Kidney capillary endothelial cell (primary cell): ENCODE measurements at places on chromosomes 16 and 17.

GRCh38 chr16:23753908-23754593, 775 bp upstream of the CHP2 start:
- DNase-seq: no peak

GRCh38 chr16:28098171-28098958, 34.9 kb upstream of the GSG1L start:
- no peak for DNase-seq

DNA sequence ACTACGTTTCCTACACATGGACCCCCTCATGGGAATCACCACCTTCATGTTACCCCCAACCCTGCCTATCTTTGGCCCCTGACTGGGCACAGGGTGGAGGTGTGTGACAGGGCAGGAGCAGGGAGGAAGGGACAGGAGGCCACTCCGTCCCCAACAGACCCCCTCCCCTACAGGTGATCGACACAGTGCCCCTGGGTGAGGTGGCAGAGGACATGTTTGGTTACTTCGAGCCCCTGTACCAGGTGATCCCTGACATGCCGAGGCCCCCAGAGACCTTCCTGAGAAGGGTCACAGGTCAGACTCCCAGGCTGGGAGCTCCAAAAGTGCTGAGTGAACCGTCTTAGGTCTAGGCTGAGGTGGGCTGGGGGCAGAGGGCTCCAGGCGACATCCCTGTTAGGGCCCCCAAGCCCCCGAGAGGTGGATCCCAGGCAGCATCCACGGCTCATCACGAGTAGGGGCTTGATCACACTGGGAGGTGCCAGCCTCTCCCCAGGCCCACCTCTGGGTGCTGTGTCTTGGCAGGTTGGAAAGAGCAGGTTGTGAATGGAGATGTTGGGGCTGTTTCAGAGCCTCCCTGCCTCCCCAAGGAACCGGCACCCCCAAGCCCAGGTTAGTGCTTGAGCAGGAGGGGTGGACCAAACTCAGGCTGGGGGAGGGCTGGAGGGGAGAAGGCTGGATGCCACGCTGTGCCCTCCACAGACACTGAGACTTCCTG, 1.5 kb downstream of the ACBD4 start:
- DNase-seq: no peak

- DNase-seq: no peak
Measured at GRCh38 chr17:46072998-46073397, 73.9 kb downstream of the STH start.

DNA sequence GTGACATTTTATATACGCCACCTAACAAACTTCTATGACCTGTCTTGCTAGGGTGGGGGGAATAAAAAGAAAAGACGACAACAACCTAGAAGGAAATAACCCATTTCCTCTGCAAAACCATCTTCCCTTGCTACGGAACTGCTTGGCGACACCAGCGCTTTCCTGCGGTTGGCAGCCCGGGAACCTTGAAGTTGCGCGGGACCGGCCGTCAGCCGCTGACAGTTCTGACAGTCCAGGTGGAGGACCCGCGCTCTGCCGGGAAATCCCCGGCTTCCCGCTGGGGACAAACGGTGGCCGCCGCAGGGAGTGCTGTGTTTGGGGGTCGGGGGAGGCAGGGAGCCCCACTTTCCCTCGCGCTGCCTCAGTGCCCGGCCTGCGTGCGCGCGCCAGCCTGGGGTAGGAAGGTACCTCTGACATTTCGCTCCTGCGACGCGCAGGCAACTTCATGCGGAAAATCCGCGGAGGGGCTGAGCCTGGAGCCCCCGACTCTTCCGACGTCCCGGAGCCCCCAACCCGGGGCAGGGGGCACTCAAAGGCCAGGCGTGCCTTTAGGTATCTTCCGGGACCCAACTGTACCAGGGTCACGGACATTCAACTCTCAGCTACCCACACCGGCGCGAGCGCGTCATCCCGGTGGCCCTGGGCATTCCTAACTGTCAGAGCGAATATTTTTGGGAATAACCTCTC, 516 bp downstream of the SLC16A6 start:
- DNase-seq: peak; percentile 14

DNA sequence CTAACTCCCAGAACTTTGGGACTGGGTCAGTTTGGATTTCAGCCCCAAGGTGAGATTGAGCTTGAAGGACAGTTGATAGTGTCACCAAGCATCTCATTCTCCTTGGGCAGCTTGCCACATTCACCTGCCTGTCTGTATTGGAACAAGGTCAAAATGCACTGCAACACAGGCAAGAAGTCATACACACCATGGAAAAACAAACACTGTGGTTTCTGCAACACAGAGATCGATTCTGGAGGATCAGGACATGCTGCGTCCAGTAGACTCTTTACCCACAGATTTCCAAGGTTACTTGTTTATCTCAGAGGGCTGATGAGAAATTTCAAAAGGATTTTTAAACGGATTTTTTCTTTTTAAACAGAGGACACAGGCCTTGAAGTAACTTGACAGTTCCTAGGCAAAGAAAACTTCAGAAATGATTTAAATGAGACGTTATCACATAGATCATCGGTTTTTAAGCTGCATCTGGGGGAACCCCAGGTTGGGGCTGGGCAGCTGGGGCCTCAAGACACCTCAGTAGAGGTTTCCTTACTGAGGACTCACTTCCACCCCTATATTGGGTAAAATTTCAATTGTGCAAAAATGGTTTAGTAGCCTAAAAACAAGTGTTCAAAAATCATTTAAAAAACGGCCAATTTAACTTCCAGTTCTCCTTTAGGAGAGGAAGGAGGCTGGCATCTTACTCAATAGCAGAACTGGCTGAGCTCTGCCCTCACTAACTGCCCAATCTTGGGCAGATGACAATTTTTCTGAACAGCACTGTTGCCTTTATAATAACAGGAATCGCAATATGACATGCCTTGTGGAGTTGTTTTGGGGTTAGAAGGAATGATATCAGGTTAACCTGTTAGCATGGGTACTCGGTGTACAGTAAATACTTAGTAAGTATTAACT, 299.3 kb downstream of the XYLT1 start:
- no peak for DNase-seq

DNA sequence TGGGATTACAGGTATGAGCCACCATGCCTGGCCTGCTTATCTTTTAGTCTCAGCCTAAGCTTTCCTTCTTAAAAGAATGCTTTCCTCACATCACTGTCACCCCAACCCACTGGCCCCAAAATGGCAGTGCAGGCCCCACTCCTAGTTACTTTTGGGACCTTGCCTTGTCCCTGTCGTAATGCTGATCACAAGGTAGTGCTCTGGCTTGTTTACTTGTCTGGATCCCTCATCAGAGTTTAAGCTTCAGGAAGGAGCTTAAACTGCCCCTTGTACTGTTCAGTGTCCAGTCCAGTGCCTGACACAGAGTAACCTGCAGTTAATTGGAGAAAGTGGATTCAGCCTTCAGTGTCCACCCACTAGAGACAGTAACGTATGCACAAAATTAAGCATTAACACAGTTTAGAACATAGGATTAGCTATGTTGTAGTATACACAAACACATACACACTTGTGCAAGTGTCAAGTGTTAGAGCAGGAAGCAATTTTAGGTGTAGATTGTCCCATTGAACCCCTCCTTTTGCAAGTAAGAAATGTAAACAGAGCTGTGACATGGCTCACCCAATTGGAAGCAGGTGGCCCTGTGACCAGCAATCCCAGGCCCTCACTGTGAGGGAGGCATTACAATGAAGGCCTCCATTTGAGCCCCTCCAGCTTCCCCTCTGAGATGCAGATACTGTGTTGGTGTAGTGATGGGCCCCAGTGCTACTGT, 44.2 kb downstream of the LDHD start:
- DNase-seq: no peak

DNA sequence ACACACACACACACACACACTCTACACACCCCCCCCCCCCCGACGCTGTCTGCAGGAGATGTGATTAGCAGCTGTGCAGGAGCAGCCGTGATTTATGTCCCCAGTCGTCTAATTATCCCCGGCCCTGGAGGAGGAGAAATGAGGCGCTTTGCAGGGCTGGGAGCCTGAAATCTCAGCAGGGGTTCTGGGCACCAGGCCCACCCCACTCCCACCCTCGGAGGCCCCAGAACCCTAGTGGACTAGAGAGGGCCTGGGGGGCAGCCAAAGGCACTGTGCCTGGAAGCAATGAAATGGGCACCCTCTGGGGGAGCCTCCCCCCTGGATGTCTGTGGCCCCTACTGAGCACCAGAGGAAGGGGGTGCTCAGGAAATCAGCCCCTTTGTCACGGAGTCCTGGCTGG, 134.2 kb upstream of the CIBAR2 start:
- no peak for DNase-seq

- DNase-seq: no peak
Measured at GRCh38 chr16:4957420-4957719, 760 bp upstream of the SEC14L5 start.

DNA sequence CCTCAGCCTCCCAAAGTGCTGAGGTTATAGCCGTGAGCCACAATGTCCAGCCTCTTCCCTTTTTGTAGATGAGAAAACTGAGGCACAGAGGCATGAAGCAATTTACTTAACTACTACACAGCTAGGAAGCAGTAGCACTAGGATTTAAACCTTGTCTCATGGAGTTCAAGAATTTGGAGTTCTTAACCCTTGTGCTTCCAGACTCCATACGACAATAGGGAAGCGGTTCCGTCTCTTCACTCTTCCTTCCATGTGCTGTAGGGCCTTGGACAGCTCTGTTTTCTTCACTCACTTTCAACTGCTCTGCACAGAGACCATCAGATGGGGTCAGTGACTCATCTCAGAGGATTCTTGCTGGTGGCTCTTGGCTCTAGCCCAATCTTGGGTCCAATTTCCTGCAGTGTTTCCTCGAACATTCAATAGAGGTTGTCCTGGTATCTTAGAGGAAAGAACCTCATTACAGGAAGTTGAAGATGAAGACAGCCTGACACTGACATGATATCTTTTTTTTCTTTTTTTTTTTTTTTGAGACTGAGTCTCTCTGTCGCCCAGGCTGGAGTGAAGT, 19.3 kb downstream of the ITGAL start:
- peak; percentile 78 for DNase-seq

GRCh38 chr17:36703860-36704266, 102.5 kb downstream of the MRM1 start:
- peak; percentile 23 for DNase-seq

GRCh38 chr17:8794636-8795035, 4.5 kb downstream of the MFSD6L start:
- DNase-seq: no peak

DNA sequence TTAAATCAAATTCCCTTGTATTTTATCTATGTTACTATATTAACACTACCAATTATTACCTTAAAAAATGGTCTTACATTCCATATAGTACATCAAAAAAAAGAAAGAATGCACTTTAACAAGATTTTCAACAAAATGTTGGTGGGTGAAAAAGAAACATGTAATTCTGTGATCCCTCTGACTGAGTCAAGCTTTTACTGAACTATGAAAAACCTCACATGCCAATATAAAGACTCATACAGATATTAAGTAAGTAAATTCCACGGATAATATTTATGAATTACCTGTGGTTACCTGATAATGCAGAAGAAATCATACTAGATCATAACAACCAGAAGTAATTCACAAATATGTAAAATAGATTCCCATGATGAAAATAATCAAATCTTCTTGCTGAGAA, 12.4 kb downstream of the COIL start:
- no peak for DNase-seq

GRCh38 chr17:44283344-44284023, 15.5 kb upstream of the SLC4A1 start:
- DNase-seq: no peak

DNA sequence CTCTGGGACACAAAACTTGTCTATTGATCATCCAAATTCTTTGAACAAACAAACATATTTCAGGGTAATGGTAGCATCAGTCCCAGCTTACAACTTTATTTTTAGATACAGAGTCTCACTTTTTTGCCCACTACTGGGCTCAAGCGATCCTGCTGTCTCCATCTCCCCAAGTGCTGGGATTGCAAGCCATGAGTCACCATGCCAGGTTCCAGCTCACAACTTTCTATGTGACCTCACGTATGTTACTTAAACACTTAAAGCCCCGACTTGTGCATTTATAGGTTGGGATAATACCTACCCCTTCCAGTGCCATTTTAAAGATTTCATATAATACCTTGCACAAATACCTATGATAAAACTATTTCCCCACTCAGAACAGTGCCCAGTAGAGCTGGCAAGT, 42.0 kb upstream of the KSR1 start:
- no peak for DNase-seq

DNA sequence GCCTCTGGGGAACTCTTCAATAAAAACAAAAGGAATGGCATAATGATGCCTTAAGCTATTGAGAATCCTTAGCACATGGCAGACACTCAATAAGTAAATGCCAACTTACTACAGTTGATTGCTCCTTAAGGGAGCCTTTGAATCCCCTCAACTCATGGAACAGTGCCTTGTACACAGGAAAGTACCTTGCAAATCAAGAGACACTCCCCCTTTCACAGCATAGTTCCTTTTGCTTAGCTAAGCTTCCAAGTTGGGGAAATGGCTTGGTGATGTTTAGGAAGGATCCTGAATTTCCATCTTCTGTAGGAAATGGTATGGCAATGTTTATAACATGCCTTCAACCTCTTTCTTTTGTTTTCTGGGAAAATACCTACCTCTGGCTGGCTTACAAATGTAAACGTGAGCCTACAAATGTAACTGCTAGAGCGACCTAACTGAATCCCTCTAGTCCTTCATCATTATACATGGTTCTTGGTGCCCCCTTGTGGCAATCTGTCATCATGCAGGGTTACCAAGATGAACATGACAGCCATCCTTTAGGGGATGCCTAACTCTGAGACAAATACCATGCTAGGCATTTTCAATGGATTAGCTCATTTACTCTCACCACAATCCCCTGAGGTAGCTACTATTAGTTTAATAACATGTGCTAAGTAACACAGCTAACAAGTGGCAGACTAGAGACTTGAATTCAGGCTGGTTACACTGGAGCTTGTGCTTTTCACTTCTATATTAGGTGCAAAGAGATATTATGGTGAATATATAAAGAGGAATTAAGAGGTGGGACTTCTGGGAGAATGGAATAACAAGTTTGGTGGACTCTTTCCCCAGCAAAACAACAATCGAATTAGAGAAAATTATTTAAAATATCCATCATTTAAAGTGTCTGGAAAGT, 65.0 kb downstream of the MMD start:
- peak; percentile 65 for DNase-seq

DNA sequence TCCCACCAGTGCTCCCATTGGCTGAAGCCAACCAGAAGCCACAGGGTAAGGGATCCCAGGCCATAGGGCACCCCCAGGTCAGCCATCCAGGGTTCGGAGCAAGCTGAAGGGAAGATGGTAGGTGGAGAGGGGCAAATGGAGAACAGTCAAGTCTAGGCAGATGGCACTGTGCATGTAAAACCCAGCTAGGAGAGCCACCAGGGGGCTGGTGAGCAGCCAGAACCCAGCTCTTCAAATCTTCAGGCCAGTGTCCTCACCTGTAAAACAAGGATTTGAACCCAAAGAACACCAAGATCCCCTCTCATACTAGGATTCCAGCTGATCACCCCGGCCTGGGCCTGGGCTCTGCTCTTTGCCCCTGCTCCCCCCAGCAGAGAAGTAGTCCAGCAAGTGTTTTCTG, 43.5 kb downstream of the GINS3 start:
- DNase-seq: no peak

DNA sequence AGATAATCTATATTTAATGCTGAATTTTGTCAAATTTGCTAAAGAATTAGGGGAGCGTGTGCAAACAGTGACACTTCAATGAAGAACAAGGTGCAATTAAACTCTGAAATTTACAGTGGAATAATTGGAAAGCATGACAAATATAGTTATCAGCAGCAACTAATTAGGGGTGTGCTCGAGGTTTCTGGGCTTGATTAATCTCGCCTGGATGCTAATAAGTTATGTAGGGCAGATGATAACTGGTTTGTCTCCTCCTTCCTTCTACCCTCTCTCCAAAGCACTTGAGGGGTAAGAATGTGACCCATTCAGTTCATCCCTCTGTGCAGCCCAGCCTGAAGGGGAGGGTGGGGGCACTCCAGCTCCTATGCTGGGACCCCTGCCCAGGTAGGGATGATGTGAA, 21.9 kb downstream of the MRM1 start:
- DNase-seq: no peak

GRCh38 chr17:75625813-75626486, 7.3 kb upstream of the SMIM5 start:
- DNase-seq: no peak
